Stimulated activated CD8-positive, alpha-beta memory T cell treated with anti-CD3 and anti-CD28 coated beads, Interleukin-4, amount 100 ng/mL, for 1 hour (primary cell): ENCODE measurements at places on chromosomes 2 and 18.

DNA sequence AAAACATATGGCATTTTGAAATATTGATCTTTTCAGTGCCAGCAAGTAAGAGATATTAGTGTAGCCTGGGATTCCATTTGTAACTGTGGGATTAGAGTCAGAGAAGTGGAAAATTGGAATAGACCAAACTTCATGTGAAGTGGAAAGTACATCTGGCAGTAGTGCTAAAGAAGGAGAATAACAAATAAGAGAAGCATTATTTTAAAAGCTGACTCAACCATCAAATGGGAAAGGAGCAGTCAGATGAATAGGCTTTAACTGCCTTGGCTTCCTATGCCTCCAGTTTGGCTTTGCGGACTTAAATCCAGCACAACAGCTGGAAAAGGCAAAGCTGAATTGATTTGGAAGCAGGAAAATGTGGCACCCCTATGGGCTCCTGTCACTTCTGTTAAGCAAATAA lies 623.1 kb downstream of the TSN start:
- DNase-seq: no peak

DNA sequence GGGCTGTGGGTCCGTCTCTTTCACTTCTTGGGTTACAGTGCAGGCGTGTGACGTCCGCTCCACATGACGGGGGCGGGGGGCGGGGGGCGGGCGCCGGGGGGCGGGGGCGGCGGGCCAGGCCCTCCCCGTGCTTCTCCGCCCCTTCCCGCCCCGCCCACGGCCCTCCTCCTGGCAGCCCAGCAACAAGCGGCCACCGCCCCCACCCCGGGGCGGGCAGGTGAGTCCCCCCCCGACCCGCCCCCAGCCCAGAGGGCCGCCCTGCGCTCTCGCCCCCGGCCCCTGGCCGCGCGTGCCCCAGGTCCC lies 3.6 kb downstream of the ZNF516 start:
- DNase-seq: peak; percentile 61

- no peak for DNase-seq
Observed at GRCh38 chr18:77108001-77108692, 24.4 kb downstream of the MBP start.

GRCh38 chr2:108972663-108973062 lies 16.4 kb downstream of the EDAR start:
- DNase-seq: no peak

- DNase-seq: no peak
Observed at GRCh38 chr18:9832871-9833270, 52.9 kb upstream of the TXNDC2 start.

- no peak for DNase-seq
Observed at GRCh38 chr2:144230448-144231085, 289.4 kb downstream of the ZEB2 start.

GRCh38 chr2:197195518-197195917 lies 115.1 kb downstream of the ANKRD44 start:
- no peak for DNase-seq

DNA sequence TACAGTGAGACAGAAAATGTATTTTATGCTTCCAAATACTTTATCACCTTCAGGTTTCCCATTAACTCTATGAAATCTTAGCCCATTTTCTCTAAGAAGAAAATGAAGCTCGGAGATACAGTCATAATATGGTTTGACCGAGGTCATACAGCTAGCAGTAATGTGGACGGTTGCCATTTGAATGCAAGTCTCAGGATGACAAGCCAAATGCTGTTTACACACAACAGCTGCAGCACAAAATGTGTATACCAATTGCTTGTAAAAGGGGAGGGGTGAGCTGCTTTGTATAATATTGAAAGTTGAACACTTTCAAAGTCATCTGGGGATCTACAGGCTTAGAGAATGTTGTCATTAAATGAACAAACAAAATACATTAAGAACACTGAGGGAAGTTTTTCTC lies 93.8 kb upstream of the FSIP2 start:
- no peak for DNase-seq

GRCh38 chr2:164737612-164738081 lies 104.0 kb downstream of the COBLL1 start:
- no peak for DNase-seq

GRCh38 chr2:1620081-1620480 lies 124.2 kb downstream of the PXDN start:
- DNase-seq: no peak

DNA sequence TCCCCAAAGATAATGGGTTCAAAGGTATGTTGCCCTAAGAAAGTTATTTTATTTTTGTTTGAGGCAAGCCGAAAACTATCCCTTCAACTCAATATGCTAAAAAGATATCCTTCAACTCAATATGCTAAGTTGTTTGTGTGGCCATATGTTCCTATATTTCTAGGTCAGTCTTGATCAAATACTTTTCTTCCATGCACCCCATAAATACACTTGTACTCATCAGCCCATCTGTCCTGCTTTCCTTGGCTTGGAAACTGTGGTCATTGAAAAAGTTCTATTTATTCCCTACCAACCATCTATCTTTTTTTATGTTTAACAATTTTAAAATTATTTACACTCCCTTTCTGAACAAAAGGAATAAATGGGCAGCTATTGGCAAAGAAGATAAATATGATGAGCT lies 447.7 kb downstream of the NRXN1 start:
- DNase-seq: no peak

GRCh38 chr2:237702441-237703391 lies 75.3 kb downstream of the LRRFIP1 start:
- DNase-seq: no peak

GRCh38 chr2:62443471-62443870 lies 62.5 kb downstream of the TMEM17 start:
- no peak for DNase-seq

DNA sequence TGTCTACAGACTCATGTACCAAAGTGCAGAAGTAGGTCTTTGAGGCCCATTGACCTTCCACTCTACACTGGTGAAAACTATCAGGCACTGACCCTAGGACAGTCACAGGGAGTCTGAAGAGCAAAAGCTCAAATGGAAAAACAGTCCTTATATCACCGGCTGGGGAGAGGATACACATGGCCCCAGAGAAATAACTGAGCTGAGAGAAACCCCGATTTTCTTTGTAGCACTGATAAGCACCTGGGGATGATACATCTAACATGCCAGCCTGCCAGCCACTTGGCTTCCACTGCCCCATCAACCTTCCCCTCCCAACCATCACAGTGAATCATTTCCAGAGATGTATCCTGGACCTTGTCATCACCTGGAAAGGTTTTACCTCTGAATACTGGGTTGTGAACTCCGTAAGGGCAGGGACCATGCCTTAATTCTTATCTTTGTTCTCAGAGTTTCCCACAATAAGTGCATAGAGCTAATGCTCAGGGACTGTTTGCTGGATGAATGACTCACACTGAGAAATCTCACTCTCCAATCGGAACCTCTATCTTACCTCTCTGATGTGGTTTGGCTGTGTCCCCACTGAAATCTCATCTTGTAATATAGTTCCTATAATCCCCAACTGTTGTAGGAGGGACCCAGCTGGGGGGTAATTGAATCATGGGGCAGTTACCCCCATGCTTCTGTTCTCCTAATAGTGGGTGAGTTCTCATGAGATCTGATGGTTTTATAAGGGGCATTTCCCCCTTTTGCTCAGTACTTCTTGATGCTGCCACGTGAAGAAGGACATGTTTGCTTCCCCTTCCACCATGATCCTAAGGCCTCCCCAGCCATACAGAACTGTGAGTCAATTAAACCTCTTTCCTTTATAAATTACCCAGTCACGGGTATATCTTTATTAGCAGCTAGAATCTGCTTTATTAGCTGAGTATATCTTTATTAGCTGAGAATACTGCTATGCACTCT lies 37.1 kb downstream of the EVA1A start:
- no peak for DNase-seq

DNA sequence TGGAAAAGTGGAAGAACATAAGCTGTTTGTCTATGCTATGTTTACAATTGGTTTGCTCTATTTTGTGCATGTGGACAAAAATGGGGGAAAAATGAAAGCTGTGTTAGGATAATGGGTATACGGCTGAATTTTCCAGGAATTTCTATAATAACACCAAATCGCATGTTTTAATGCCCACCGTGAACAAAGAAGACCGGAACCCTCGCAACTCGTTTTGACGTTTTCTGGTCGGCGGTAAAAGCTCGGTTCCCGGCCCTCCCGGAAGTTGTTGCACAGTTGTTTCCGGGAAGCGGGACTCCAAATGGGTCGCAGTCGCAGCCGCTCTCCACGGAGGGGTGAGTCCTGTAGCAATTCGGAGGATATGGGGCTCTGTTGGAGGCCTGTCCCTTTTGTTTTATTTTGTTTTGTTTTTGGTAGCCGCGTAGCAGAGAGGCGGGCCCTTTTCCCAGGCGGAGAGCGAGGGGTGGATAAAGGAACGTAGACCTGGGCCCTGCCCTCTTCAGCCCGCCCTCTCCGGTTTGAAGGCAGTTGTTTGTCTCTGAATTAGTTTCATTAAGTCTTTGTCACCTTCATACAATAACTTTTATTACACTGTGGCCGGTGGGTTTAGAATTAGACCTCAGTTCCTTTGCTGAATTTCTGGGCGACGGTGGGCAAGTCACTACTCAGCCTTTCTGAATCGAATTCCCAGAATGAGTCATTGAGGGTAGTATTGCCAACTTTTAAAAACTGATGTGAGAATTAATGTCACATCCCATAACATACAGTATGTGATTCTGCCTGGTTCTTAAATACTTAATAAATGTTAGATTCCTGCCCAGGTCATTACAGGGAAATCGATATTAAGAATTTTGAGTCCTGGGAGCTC lies at the start of gene SNRNP27:
Gene SNRNP27, plus strand, starts transcription at position 273 of the 868 bp plus-strand sequence. Its CDS starts 29 bp downstream, at position 302.
- DNase-seq: peak; percentile 64

GRCh38 chr2:60775048-60775639 lies 19.1 kb downstream of the PAPOLG start:
- DNase-seq: no peak

DNA sequence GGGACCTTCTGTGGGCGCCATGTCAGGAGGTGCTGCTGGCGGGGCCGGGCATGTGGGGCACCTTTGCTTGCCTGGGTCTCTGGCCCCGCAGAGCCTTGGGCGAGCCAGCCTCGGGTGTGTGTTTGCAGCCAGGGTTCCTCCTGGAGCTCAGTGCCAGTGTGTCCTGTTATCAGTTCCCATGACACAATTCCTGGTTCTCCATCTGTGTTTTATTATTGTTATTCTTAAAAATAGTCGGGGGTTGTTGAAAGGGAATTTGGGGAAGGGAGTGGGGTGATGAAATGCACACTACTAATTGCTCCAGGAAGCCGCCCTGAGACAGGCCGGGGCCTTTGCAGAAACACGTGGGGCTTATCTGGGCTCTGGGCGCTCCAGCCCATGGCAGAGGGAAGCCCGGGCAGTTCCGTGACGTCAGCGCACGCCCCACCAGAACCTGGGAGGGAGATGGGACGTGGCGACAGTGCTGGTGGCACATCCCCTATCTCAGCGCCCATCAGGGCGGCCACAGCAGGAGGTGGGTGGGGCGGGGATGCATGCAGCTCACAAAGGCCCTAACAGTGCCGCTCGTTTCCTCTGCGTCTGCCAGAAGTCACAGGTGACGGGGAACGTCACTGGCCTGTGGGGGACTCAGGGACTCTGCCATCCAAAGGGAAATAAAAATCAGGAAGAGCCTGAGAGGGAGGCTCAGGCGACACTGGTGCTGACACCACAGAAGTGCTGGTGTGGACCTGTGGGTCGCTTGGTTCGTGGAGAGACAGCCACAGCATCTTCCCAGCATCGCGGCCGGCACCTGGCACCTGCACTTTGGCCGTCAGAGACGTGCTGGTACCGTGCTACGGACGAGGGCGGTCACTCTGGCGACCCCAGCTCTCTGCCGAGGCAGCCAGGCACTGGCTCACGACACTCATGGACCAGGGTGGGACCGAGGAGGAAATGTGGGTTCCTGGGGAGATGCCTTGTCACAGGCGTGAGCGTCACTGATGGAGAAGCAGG lies 131.0 kb downstream of the NFATC1 start:
- no peak for DNase-seq

DNA sequence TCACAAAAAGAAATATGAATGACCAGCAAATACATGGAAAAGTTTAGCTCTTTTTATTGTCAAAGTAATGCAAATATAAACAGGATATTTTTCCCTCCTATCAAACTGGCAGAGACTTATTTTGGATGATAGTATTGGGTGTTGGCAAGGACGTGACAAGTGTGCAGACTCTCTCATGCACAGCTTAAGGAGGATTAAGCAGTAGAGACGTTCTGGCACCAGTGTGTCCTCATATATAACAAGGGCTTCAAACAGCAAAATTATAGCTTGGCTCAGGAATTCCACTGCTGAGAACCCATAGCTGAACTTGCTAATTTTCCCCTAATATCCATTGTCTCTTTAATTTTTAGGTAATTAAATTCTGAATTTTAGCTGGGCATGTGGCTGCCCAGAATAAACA lies 114.4 kb downstream of the FAM124B start:
- no peak for DNase-seq

- DNase-seq: no peak
Observed at GRCh38 chr2:175585496-175585895, 404.0 kb upstream of the ATP5MC3 start.

GRCh38 chr2:853203-853870 lies 97.3 kb upstream of the SNTG2 start:
- DNase-seq: no peak
